ENCODE measurements at places on chromosomes 2 and 18.

- no peak for DNase-seq
Measured at GRCh38 chr2:28094739-28095138, 204.2 kb downstream of the BABAM2 start.

DNA sequence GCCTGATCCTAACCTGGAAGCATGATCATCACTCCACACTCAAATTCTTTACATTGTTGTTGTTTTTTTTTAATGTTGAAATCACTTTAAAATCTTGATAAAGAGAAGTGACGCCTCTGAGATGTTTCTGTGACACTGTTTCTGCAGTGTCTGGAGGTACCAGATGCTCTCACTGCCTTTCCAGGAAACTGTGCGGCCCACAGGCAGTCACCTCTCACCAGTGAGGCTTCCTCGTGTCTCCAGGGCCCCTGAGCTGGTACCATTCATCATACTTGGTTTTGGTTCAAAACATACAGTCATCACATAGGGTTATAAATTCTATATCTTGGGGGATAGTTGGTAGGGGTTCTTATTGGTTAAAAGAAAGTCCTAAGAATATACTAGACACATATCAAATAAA is 10.1 kb upstream of the ID2 start:
- no peak for DNase-seq

DNA sequence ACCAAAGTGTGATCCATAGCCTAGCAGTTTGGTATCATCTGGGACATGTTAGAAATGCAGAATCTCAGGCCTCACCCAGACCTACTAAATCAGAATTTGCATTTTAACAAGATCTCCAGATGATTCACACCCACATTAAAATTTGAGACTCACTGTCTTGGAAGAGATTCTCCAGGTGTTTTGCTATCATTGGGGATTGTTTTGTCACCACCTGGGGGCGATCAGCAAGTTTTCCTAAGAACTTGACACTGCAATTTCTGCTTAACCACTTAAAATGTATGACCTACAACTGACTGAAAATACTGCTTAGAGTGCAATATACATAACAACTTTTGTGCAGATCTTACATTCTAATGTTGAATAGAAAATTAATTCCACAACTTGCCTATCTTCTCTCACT is 18.9 kb upstream of the ITGA4 start:
- DNase-seq: peak; percentile 12

DNA sequence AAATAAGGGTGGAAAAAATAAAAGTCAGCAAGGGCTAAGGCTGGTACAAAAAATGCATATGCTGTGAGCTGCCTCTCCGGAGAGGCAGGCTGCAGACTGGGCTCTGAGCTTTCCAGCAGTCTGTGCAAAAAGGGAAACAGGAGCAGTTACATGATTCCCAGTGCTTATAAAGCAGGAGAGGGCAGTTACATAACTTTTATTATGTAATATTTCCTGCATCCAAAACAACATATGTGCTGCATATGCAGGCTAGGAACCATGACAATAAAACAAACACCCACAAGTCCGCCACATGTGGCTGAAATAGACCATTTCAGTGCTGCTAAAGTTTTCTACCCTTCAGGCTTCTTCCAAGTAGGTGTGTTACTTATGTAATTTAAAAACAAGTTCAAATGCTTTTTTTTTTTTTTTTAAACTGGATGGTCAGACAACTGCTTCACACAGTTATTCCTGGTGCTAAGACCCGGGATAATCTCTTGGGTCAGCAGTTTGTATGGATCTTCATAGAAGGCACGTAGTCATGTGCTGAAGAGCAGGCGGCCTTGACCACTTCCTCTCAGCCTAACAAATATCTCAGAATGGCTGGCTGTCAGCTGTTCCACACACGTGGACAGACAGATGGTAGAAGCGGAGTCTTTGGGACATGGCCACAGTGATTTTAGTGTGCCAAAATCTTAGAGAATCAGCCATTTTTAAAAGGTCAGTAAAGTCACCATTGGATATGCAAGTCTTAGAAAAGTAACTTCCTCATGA is 43.5 kb downstream of the ARMC9 start:
- DNase-seq: no peak

DNA sequence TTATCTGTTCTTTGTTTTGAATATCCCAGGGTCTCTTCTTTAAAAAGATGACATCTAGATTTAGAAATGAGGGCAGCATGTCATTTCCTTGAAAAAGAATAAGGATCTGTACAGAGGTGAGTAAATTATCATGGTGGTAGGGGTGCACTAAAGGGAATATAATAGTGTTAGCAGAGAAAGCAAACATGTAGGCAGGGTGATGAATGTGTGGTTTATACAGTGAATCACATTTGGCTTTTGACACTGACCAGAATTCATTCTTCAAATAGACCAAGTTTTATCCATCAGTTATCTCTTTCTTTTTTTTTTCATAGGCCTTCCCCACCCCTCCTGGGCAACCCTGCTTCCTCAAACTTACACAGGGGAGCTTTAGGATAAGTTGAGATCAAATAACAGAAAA is 184.5 kb upstream of the LRP1B start:
- DNase-seq: no peak

DNA sequence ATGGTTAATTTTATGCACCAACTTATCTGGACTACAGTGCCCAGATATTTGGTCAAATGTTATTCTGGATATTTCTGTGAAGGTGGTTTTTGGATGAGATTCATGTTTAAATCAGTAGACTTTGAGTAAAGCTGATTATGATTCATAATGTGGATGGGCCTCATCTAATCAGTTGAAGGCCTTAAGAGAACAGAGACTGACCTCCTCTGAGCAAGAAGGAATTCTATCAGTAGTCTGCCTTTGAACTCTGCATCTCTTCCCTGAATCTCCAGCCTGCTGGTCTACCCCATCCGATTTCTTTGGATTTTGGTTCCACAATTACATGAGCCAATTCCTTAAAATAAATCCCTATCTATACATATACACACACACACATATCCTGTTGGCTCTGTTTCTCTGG is 82.8 kb upstream of the MAP4K3 start:
- no peak for DNase-seq

- DNase-seq: no peak
Measured at GRCh38 chr2:119068154-119068725, 90.3 kb downstream of the C1QL2 start.

DNA sequence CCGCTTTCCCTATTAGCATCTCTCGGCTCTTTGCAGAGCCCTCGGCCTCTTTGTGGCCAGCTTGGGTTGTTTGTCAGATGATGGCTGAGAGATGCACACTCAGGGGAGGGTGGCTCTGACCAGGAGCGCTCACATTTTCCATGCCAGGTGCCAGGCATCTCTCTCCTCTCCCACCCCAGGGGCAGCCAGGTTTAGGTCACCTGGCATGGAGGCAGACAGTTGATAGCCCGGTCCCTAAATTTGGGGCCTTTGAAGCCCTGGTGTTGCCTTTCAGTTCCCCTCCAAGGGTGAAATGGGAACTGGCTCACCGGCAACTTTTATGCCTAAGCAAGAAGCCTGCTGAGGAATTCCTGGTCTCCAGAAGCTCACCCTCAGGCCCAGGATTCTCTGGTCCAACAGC is 19.1 kb downstream of the LBH start:
- no peak for DNase-seq

GRCh38 chr2:146413086-146413610 is 1431.7 kb upstream of the ACVR2A start:
- DNase-seq: no peak
